ENCODE measurements at places on chromosomes 13 and 19.

DNA sequence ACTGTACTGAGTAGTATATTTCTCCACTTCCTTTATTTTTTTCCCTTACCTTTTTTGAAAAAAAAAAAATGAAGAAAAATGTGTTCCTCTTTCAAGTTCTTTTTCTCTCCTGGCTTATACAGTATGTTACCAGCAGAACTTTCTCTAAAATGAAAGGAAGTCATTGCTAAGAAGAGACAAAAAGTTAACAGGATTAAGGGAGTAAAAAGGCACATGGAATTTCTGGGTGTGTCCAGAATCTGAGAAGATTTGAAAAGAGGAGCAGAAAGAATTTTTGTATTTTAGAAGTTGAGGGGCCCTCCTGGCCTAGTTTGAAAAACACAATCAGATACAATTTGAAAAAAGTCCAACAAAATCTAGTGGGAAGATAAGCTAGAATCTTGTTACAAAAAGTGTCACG lies 21.0 kb upstream of the TRIM13 start:
- DNase-seq: no peak

DNA sequence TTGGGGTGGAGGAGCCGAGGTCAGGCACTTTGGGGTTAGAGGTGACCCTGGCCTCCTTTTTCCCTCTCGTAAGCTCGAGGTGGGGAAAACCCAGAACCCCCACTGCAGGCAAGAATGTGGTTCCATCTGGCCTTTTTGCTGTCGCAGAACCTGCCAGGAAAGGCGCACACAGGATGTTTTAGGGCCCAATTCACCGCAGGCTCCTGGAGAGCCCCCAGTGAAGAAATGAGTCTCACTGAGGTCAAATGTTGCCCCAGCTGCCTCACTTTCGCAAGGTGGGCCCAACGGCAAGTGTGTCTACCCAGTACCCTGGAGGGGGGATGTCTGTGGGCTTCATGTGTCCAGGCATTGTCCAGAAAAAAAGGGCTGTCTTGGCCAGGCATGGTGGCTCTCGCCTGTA lies 61.8 kb downstream of the PEX11G start:
- no peak for DNase-seq

GRCh38 chr19:49921871-49922795 lies 6.9 kb upstream of the ATF5 start:
- peak; percentile 34 for DNase-seq

DNA sequence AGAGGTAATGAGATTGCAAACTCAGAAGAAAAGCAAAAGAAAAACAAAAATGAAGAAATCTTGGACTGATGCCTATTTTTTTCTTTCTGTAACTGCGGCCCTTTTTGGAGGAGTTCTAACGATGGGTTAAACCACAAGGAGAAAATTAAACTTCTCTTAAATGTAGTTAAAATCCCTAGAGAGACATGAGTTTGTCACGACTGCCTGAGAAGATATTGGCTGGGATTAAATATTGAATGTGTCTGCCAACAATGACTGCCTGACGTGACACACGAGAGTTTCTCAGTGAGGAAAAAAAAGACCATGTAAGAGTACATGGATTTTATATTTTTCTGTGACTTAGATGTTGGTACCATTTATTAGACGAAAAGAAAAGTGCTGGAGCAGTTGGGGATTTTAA lies 1013.4 kb downstream of the PCDH9 start:
- DNase-seq: no peak

Measured in BJ (cell line).